Fibroblast of skin of abdomen (primary cell): ENCODE measurements at places on chromosomes 6 and 20.
A peak's percentile ranks its signal among the peaks of the same experiment; 100 is the strongest.

DNA sequence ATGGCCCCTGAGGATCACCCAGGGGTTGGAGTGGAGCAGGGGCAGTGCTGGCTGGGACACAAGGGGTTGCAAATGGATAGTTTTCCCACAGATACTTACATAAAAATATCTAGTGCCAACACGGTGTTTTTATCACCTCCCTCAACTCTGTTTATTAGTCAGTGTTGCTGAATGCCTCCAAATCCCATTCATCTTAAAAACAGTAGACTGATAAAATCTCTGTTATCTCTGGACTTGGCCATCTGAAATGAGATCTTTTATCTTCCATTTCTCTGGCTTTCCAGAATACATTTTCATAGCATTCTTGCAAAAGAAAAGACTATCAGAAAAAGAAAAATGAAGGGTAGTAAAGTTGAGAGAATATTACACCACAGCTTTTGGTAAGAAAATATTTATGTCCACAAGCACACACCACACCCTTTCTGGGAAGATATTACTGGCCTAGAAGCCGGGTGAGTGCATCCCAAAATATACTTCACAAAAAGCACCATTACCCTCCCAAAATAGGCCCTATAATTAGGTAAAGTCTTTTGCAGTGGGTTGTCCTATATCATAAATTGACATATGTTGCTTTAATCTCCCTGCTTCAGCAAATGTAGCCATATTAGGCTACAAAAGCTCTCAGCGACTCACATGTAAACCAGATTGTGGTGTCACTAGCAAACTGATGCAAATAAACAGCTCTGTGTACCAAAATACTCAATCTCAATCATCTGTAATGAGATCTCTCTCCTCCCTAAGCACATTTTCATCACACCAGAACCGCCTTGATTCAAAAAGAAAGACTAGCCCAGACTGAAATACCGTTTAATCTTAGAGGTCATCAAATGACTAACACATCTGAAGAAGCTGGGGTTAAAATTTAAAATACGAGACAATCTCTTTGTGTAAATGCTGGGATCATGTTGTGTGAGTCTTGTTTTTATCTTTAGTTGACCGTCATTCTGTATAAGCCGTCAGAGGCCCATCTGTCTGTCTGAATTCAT lies 96.7 kb downstream of the FYN start:
- no peak for DNase-seq

- no peak for DNase-seq
Observed at GRCh38 chr6:149336609-149336928, 19.1 kb downstream of the TAB2 start.

- no peak for DNase-seq
Observed at GRCh38 chr20:62819494-62820174, 2.8 kb downstream of the COL9A3 start.

DNA sequence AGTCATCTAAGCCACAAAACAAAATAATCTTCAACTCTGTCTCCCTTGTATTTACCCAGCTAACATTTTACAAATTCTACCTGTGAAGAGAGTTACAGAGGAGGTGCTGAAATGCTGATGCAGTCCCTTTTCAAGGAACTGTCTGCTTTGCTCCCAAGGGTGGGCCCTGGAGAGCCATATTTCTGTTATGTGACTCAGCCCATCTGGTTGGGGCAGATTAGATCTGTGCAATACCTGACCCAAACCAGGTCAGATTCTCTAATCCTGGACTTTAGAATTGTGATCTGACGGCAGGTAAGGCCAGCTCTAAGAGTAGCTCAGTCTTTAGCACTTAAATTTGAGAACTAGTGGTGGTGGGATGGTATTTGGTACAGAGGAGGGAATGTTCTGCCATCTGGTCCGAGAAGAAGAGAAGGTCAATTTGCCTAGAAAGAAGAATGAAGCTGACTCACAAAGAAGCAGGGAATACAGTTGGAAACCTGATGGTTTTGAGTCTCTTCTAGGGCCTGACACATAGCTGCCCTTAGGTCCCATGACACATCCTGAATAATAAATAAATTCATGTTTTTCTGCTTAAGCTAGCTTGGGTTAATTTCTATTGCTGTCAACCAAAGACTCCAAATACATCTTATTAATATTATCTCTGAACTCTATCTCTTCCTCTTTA lies 8.1 kb downstream of the ZNF311 start:
- no peak for DNase-seq

GRCh38 chr6:143180826-143181225 lies 120.1 kb downstream of the AIG1 start:
- DNase-seq, result no peak

DNA sequence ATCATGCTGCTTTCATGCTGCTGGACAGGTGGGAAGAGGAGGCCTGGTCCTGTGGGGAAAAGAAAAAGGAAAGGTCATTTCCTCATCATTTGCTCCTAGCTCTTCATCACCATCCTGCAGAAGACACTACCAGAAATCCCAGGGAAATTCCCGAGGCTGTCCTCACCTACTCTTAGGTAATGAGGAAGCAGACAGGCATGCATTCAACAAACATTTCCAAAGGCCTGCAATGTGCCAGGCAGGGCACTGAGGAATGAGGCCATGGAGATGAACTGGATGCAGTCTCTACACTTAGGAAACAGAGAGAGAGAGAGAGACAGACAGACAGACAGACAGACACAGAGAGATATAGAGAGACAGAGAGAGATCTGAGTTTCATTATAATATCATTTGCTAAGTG lies 83.0 kb upstream of the MRPS10 start:
- no peak for DNase-seq

DNA sequence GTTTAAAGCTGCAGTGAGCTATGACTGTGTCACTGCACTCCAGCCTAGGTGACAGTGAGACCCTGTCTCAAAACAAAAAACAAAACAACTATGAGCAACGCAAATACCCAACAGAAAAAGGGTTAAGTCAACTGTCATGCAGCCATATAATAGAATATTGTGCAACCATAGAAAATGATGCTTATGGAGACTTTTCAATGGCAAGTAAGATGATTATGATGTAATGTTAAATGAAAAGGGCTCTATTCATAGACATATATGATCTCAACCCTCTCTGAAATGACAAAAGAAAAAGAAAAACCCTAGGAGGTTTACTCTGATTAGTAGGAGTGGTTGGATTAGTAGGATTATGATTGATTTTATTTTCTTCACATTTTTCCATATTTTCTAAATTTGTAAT lies 41.3 kb upstream of the TBC1D7 start:
- no peak for DNase-seq

- no peak for DNase-seq
Observed at GRCh38 chr6:37516076-37516919, 16.6 kb upstream of the CCDC167 start.

- DNase-seq, result peak; percentile 99
Observed at GRCh38 chr20:41329435-41330342, 10.9 kb upstream of the LPIN3 start.

GRCh38 chr6:156464100-156464878 lies 312.9 kb upstream of the ARID1B start:
- DNase-seq, result no peak

DNA sequence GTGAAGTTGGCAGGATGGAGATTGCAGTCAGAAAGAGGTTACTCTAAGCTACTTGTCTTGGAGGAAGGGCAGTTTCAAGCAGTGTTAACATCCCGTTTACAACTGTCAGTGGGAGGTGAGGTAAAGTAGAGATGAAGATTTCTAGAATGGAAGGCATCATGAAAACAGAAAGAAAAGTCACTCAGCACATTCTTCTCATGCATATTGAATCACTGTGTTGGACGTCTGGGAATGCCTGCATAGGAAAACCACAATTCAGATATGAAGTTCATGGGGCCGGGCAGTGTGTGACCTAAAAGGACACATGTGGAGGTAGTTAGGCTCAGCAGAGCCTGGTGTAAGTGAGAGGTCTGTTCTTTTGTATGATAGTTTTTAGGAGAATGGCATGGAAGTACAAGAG lies 73.5 kb upstream of the LAMP5 start:
- DNase-seq, result peak; percentile 26
